ENCODE measurements at places on chromosomes 6 and 20.

DNA sequence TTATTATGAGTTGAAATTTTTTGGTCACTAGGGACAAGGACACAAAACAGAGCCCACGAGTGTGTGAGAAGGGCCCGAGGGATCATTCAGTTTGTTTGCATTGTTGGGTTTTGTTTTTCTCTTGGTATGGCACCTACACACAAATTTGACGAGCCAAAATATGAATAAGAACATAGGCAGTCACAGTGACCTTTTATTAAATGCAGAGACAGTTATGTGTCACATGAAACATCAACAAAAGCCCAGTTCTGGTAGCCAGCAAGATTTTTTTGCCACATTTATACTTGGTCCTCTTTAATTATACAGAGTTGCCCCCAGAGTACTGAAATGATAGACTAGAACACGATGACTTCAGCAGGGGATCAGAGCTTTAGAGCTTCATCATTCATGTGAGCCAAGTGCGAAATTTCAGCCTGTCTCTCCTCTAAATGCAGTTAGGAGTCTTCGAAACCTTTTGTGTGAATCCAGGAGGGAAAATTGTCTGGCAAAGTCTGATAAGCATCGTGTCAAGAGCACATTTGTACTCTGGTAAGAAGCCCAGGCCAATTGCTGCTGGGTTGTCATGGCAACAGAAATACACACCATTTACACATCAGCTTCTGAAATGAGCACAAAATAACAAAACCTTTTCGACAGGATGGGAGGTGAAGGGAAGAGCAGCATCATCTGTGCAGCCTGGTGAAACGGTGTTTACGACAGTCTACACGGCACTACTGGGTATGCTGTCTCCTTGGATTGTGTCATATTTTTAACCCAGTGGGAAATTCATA lies 79.2 kb upstream of the RIPOR2 start:
- DNase-seq = no peak

DNA sequence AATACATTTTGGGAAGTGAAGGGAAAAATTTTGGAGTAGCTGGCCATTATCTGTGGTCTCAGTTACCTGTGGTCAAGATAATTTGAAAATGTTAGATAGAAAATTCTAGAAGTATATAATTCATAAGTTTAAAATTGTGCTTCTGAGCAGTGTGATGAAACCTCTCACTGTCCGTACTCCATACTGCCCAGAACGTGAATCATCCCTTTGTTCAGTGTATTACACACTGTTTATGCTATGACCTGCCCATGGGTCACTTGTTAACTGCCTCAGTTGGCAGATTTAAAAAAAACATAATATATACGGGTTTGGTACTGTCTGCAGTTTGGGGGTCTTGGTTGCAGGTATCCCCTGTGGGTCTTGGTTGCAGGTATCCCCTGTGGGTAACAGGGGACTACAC lies 4.1 kb upstream of the CALHM5 start:
- no peak for DNase-seq

GRCh38 chr6:14721103-14721758 lies 524.6 kb upstream of the JARID2 start:
- DNase-seq = peak; percentile 12

- no peak for DNase-seq
These were observed 25.5 kb upstream of the SSTR4 start for GRCh38 chr20:23009636-23010035.

DNA sequence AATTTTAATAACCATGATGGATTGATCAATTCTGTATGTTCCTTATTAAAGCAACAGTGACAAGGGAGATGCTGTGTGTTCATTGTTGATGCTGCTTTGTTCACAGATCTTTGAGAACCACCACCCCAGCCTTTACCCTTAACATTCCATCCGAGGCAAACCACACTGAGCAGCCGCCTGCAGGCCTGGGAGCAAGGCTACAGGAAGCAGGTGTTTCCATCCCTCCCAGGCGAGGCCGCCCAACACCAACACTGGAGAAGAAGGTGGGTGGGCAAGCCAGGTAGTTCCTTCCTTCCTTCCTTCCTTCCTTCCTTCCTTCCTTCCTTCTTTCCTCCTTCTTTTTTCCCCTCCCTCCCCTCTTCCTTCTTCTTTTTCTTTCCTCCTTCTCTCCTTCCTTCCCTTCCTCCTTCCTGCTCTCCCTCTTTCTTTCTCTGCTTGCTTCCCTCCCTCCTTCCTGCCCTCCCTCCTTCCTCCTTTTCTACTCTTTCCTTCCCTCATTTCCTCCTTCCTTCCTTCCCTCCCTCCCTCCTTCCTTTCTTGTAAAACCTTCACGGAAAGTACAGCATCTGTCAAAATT lies 13.7 kb downstream of the TTLL2 start:
- DNase-seq = no peak

Data from NCI-H774 (cell line).